ENCODE measurements at places on chromosomes 4 and X. TPM values are rescaled to one million over a fixed set of nuclear protein-coding genes. Genes with fewer than 3 reads are reported as not detected.

- no peaks in the 10 kb centered on the region for H3K36me3 ChIP-seq
- no peaks in the 10 kb centered on the region for H3K27me3 ChIP-seq
- no peaks in the 10 kb centered on the region for H3K4me1 ChIP-seq
- no peak for ATAC-seq
- H3K4me3 ChIP-seq = no peak overlapping the region
Measured at GRCh38 chrX:126994032-126994600, 174.6 kb downstream of the PRR32 start.

- ATAC-seq = no peak
- H3K4me1 ChIP-seq = no peaks in the 10 kb centered on the region
- H3K4me3 ChIP-seq = no peak overlapping the region
- H3K36me3 ChIP-seq = no peaks in the 10 kb centered on the region
Measured at GRCh38 chr4:74451214-74451661, 6.3 kb downstream of the AREG start.

- no peaks in the 10 kb centered on the region for H3K36me3 ChIP-seq
- no peak overlapping the region for H3K27ac ChIP-seq
- H3K4me3 ChIP-seq = no peak overlapping the region
- H3K27me3 ChIP-seq = no peaks in the 10 kb centered on the region
- ATAC-seq = no peak
Measured at GRCh38 chr4:155818639-155819038, 47.4 kb downstream of the ASIC5 start.

GRCh38 chr4:163895378-163896005 lies 401.0 kb downstream of the TMA16 start:
- no peaks in the 10 kb centered on the region for H3K27me3 ChIP-seq
- no peak for ATAC-seq
- no peak overlapping the region for H3K27ac ChIP-seq
- H3K4me3 ChIP-seq = no peak overlapping the region
- H3K4me1 ChIP-seq = no peaks in the 10 kb centered on the region

DNA sequence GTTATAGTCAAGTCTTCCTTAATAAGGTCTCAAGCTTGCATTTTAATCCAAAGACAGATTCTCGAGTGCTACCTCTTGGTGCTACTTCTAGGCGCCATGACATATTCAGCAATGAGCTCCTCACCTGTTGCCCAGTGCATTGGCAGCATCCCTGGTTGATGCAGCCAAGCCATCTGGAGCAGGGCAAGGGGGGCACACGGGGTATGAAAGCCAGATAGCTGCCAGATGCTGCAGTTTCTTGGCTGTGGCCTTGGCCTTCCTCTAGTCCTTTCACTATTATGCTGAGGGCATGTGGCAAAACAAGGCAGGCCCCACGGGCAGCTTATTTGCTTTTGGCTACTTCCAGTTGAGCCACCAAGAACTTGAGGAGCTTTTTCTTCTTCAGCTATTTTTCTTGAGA lies 168.6 kb upstream of the PGRMC2 start:
- H3K4me1 ChIP-seq = peaks cover 18% of the 10 kb centered on the region
- H3K4me3 ChIP-seq = no peak overlapping the region
- ATAC-seq = no peak
- no peaks in the 10 kb centered on the region for H3K36me3 ChIP-seq
- H3K27me3 ChIP-seq = no peaks in the 10 kb centered on the region
- no peak overlapping the region for H3K27ac ChIP-seq

GRCh38 chr4:153013202-153013977 lies 77.3 kb downstream of the FHDC1 start:
- no peak overlapping the region for H3K27ac ChIP-seq
- H3K4me1 ChIP-seq = no peaks in the 10 kb centered on the region
- no peaks in the 10 kb centered on the region for H3K36me3 ChIP-seq
- no peak for ATAC-seq

Gene ADH4
- 1.1 TPM for total RNA-seq

DNA sequence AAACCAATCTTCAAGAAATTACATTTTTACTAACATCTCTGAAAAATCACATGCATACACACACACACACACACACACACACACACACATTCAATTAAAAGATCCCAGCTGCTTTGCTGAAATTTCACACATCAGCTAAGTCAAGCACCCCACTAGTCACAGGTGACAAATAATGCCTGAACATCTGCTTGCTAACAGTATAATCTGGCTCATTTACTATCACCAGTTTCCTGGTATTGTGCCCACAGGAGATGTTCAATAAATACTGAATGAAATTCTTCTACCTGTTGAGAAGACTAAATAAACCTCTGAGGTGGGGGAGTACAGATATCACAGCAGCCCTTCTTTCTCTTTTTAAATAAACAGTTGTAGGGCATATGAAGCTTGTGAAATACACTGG lies 994.0 kb downstream of the ARAP2 start:
- H3K27me3 ChIP-seq = no peaks in the 10 kb centered on the region
- ATAC-seq = no peak
- no peaks in the 10 kb centered on the region for H3K36me3 ChIP-seq
- no peaks in the 10 kb centered on the region for H3K4me1 ChIP-seq

Gene IL15
- 2.0 TPM for total RNA-seq

Gene PABPC1L2B
- total RNA-seq = not detected

- H3K4me3 ChIP-seq = no peak overlapping the region
- H3K27me3 ChIP-seq = no peaks in the 10 kb centered on the region
- H3K27ac ChIP-seq = no peak overlapping the region
Measured at GRCh38 chrX:53022381-53022780, 26.2 kb upstream of the GPR173 start.

DNA sequence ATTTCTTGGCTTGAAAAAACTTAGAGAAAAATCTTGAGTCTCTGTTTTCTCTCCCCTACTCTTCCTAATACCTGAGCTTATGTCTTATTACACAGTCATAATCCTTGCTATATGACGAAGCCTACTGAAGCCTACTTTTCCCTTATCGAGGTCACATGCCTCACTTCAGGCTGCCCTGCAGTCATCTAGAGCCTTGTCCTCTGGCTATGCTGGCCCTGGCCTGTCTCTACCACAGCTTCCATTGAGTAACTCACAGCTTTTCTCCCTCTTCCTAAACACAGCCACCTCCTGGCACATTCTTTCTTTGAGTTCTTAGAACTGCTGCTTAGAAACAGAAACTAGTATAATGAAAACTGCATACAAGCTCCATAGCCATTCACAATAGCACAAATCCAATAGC lies 1698.3 kb downstream of the STIM2 start:
- no peaks in the 10 kb centered on the region for H3K36me3 ChIP-seq
- no peaks in the 10 kb centered on the region for H3K27me3 ChIP-seq

GRCh38 chr4:114038762-114039387 lies 59.4 kb upstream of the ARSJ start:
- H3K36me3 ChIP-seq = no peaks in the 10 kb centered on the region
- no peak for ATAC-seq
- no peaks in the 10 kb centered on the region for H3K4me1 ChIP-seq
- H3K27ac ChIP-seq = no peak overlapping the region
- H3K4me3 ChIP-seq = no peak overlapping the region

GRCh38 chr4:108783665-108784463 lies 21.0 kb upstream of the ETNPPL start:
- no peaks in the 10 kb centered on the region for H3K4me1 ChIP-seq
- no peak for ATAC-seq
- H3K4me3 ChIP-seq = no peak overlapping the region
- no peaks in the 10 kb centered on the region for H3K36me3 ChIP-seq

DNA sequence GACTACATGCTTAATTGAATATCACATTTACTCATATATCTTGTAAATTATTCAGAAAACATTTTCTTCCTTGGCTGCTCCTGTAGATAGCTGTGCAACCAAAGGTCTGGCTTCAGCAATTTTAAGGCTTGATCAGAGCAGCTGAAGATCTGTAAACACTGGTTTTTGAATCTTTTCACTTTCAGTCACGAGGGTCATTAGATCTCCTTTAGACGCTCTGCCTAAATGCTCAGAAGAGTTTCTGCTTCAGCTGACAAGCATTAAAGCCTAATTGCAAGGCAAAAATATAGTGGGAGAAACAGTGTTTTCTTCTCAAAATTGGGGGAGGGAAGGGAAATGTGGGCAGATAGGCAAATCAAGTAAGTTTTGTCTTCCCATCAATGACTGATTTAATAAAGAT lies 25.7 kb downstream of the TRPC5 start:
- no peaks in the 10 kb centered on the region for H3K4me1 ChIP-seq
- H3K27ac ChIP-seq = no peak overlapping the region
- H3K4me3 ChIP-seq = no peak overlapping the region
- no peaks in the 10 kb centered on the region for H3K36me3 ChIP-seq
- no peak for ATAC-seq

DNA sequence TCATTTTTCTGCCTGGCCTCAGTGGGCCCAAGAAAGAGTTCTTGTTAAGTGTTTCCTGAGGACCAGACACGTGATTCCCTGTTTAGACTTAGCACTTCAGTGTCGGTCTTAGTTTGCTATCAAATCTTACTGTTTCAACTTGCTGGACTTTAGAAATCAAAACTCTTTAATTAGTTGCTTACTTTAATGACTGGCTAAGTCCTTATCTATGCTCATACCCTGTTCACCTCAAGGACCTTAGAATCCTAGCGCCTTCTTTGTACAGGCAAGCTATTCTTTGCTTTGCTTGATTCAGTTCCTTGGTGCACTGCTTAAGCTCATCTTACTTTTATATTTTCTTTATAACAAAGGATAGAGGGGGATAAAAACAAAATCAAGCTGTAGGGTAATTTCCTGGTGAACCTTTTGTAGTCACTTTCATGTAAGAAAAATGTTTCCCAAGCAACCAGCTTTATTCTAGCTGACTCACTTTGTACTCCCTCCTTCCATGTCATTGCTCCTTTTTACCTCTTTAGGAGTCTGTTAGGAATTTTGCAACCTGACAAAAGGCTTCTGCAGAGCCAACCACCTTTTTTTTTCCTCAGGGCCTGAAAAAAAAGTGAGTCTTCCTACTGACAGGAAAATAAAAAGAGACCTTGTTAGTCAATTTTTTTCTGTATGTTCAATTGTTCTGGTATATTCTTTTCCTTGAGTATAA lies 14.7 kb downstream of the WDR44 start:
- H3K27me3 ChIP-seq = no peaks in the 10 kb centered on the region
- no peak overlapping the region for H3K4me3 ChIP-seq
- H3K27ac ChIP-seq = no peak overlapping the region

Gene FAM149A
- 36.9 TPM for total RNA-seq

- no peaks in the 10 kb centered on the region for H3K27me3 ChIP-seq
- no peak for ATAC-seq
- no peak overlapping the region for H3K27ac ChIP-seq
- H3K4me1 ChIP-seq = no peaks in the 10 kb centered on the region
- H3K36me3 ChIP-seq = peaks cover 18% of the 10 kb centered on the region
Measured at GRCh38 chr4:148438047-148438446, 4.2 kb downstream of the NR3C2 start.
